GM12892 (cell line): ENCODE measurements at places on chromosomes 11 and 22.

- no peak for DNase-seq
These were observed 41.2 kb upstream of the JAM3 start for GRCh38 chr11:134027671-134028070.

GRCh38 chr11:21105196-21105917, 436.0 kb downstream of the NELL1 start:
- DNase-seq, result no peak

DNA sequence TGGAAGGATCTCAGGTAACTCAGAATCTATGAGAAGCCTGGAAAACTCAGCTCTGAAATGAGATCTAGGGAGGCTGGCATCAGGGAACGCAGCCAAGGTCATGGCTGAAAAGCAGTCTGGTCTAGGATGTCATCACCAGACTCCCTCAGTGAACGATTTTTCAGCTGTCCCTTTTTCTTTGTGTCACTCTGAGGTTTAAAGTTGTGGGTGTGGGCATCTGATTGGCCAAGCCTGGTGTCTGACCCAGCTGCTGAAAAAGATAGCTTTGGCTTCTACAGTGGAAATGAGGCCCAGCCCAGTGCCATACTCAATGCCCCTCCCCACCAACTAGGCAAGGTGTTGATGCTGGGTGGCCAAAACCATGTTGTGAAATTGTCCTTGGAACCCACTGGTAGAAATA, 14.5 kb downstream of the RPS3 start:
- DNase-seq, result no peak

- DNase-seq, result no peak
These were observed 4.4 kb downstream of the MAP6 start for GRCh38 chr11:75664389-75664788.

DNA sequence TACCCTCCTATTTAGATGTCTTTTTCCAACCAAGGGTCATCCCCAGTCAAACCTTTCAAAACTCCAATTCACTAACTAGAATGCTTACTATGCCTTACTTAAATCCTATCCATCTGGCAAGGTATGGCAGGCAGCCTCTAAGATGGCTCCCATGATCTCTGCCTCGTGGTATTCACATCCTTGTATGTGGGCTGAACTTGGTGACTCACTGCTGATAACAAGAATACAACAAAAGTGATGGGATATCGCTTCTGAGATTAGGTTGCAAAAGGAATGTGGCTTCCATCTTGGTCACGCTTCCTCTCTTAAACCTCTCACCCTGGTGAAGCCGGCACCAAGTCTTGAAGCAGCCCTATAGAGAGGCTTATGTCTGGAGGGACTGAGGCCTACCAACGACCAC, 29.6 kb upstream of the UPB1 start:
- no peak for DNase-seq

GRCh38 chr11:93370260-93370659, 39.7 kb downstream of the DEUP1 start:
- DNase-seq, result no peak

DNA sequence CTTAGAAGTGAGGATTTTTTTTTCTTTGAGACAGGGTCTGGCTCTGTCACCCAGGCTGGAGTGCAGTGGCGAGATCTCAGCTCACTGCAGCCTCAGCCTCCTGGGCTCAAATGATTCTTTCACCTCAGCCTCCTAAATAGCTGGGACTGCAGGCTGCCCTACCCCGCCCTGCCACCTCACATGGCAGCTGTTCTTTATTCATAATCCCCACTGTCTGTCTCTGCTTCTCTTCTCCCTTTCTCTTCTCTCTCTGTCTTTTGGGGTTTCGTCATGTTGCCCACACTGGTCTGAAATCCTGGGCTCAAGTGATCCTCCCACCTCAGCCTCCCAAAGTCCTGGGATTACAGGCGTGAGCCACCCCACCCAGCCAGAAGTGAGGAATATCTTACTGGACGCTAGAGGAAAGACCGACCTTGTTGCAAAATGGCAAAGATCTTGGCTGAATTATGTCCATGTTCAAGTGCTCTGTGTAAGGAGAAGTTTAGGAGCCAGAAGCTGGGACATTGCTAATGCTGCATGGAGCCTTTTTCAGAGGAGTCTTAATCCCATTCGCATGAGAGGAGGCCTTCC, 21.9 kb downstream of the KRTAP5-5 start:
- no peak for DNase-seq

DNA sequence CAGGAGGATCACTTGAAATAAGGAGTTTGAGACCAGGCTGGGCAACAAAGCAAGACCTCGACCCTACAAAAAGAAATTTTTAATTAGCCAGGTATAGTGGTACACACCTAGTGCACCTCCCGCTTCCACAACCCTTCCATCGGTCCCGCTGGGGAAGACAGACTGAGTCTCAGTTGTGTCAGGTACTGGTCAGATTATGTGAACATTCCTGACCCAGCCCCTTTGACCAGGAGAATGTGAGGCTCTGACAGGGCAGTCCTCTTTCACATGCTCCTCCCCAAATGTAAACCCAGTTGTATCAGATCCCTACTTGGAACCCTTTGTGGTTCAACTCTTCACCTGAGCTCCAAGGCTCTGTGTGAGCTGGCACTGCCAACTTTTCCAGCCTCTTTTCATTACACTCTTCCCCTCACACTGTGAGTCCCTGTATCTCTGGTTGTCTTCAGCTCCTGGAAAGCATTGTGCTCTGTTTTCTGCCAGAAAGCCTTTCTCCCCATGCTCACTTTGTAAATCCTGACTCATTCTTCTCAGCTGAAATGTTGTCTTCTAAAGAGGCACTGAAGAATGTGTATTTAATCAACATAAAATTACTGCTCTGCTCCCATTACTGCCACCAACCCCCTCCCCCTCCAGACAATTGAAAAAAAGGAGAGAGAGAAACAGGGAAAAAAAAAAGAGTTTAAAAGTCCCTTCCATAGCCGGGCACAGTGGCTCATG, 2.1 kb upstream of the TTLL12 start:
- no peak for DNase-seq

- DNase-seq, result no peak
These were observed 4.6 kb downstream of the CTSF start for GRCh38 chr11:66563832-66564231.

DNA sequence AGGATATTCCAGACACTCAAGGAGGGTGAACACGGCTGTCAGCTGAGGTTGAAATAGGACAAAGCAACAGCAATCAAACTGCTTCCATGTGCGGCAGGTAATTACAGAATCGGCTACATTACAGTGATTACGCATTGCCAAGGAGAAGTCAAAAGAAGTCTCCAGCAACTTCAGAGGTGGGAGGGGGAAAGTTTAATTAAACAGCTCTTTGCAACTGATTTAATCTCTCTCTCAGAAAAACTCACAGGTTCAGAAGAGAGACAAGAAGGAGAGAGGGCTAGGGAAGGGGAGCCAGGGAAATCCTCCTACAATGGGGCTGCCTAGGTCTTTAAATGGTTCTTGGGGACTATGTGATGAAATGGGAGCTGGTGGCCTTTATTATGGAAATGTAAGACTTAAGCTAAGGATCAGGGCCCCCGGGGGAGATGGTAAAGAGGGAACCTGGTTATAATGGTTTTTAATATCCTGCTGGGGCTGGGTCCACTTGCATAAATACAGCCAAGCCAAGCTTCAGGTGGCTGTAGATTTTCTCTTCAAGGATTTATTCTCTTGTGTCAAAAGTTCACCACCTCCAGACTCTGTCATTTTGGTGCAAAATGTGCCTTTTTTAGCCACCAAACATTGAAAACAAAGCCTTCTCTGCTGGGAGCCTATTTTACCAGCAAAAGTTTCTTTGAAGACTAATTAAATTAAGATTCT, 354.7 kb upstream of the NARS2 start:
- DNase-seq, result no peak

DNA sequence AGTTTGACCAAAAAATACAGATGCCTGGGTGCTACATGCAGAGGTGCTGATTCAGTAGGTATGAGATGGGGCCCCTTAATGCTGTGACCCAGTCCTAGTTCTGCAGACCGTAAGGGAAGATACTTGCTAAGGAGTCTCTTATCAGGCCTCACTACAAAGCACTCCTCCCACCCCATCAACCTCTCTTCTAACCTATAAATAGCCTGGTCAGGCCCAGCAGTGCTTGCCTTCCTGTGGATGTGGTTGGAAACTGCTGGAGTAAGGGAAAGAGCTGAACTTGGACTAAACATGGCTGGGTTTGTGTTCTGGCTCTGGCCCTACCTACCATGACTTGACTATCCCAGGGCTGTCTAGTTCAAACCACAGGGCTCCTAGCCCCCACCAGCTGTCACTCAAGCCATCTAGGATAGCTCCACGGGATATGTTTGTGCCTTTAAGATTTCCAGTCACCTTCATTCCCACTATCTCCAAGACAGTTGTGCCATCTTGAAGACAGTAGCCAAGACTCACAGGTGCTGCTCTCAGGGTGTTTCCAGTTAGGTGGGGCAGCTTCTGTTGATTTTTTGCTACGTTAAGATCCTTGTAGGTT, 9.5 kb upstream of the DKK3 start:
- no peak for DNase-seq

- DNase-seq, result no peak
These were observed 10.6 kb upstream of the GNB1L start for GRCh38 chr22:19865141-19865829.

GRCh38 chr11:76415073-76415472, 29.7 kb upstream of the EMSY start:
- DNase-seq, result no peak

DNA sequence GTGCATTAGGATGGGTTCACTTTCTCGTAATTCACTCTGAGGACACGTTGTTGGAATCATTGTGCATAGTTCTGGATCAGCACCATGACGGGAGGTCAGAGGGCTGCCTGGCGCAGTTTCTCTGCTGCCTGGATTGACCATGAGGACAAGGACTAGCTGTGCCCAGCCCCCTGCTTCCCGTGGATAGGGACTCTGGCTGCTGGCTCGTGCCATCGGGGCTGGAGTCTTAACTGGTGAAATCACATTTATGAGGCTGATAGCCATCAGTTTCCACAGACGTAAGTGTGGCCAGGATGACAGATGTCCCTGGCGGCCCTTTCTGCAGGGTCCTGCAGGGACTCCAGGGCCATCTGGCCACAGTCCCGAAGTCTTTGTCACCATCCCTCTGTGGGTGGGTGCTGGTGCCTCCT, 24.1 kb upstream of the GRAMD4 start:
- no peak for DNase-seq

DNA sequence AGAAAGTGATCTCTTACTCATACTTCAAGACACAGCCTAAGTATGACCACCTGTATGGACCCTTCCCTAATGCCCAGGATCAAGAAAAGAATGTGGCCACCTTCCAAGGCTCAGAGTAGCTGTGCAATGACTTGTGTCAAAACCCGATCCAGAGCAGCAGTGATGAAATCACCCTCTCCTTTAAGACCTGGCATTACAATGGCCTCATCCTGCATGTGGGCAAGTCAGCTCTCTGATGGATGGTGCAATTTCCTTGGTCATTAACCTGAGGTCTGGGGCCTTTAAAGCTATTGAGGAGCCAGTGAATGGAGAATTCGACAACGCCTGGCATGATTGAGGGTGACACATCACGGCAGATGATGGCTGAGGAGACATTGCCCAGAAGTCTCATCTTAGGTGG, 9.1 kb upstream of the TUBA8 start:
- no peak for DNase-seq

GRCh38 chr22:37776639-37777005, 31.1 kb upstream of the GCAT start:
- DNase-seq, result no peak

DNA sequence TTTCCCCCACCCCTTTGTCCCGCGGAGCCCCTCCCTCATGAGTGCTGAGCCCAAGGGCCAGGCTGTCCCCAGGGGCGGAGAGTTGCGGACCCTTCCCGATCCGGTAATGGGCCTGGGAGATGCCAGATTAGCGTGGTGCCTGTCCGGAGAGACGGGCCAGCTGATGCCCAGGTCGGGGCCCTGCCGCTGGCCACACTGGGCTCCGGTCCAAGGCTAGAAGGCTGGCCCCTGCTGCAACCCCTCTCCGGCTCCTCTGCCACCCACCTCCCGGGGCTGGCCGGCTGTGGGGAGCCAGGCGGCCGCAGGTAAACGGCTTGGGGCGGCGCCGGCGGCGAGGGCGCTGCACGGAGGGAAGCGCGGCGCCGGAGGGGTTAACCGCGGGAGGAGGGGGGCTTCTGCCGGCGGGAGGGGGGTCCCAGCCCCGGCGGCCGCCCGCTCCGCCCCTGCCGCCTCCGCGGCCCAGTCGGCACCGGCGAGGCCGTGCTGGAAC, at the start of gene KCNK4:
Gene KCNK4, plus strand, starts transcription at position 41 of the 490 bp plus-strand sequence. CDS start 1,717 bp downstream, outside the sequence.
- DNase-seq, result no peak

DNA sequence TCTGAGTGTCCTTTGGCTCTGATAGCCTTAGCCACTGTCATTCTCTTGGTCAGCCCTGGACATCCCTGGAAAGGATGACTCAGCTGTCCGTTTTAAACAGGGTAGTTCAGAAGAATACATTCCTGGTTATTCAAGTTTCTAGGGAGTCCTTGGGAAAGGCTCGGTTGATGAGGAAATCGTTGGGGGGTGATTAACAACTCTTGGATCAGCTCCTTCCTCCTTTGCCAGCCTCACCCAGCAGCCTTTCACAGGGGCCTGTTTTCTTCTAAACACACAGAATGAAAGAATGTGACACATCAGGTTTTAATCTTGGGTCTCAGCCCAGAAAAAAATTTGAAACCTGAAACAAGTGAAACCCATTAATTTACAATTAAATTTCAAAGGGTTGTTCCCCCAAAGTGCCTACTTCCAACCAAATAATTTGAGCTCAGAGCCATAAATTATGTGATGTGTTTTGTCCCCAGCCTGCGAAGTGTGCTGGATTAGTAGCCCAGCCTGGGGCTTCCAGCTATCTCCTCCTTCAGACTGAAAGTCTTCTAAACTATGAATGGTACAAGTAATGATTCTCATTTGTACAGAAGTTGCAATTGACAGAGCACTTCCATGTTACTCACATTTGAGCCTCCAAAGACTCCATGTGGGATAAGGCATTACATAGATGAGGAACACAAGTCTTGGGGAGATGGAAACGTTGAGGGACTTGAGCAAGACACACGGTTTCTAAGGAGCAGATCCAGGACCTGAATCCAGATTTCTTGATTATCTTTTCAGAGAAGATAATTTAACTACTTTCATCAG, 19.3 kb upstream of the MRGPRX2 start:
- DNase-seq, result no peak

DNA sequence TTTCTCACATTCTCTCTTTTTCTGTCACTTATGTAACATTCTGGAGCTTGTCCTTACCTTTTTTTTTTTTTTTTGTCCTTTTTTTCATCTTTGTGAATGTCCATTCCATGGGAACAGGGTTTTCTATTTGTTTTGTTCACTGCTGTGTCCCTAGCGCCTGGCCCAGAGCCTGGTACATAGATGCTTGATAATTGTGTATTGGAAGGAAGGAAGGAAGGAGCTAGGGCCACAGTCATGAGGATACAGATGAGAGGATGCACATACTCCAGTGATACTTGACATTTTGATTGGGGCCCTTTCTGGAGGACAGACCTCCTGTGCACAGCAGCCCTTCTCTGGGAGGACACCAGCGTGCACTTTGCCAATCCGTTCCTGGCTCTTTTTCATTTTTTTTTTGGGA, 68.9 kb downstream of the KIAA1671 start:
- no peak for DNase-seq
